ENCODE measurements at places on chromosomes 6 and 20. TPM values are rescaled to one million over a fixed set of nuclear protein-coding genes. Genes with fewer than 3 reads are reported as not detected.

TTLL9 gene
- total RNA-seq: not detected

RNF144B gene
- total RNA-seq: 6.9 TPM

ASIP gene
- not detected for total RNA-seq

SAPCD1 gene
- not detected for total RNA-seq

- H3K4me3 ChIP-seq: no peak overlapping the region
- no peak overlapping the region for H3K27ac ChIP-seq
- no peak for DNase-seq
- H3K4me1 ChIP-seq: no peaks in the 10 kb centered on the region
- no peaks in the 10 kb centered on the region for H3K36me3 ChIP-seq
- H3K27me3 ChIP-seq: no peaks in the 10 kb centered on the region
These were observed 649.8 kb upstream of the SLC35B3 start for GRCh38 chr6:9085054-9085708.

All from vagina (tissue), 2 donors.